ENCODE measurements at places on chromosomes 5 and 9.

- DNase-seq: no peak
These were observed 73.7 kb downstream of the ZNF462 start for GRCh38 chr9:106936680-106937079.

GRCh38 chr5:108786806-108787483 is 39.2 kb downstream of the FER start:
- no peak for DNase-seq

DNA sequence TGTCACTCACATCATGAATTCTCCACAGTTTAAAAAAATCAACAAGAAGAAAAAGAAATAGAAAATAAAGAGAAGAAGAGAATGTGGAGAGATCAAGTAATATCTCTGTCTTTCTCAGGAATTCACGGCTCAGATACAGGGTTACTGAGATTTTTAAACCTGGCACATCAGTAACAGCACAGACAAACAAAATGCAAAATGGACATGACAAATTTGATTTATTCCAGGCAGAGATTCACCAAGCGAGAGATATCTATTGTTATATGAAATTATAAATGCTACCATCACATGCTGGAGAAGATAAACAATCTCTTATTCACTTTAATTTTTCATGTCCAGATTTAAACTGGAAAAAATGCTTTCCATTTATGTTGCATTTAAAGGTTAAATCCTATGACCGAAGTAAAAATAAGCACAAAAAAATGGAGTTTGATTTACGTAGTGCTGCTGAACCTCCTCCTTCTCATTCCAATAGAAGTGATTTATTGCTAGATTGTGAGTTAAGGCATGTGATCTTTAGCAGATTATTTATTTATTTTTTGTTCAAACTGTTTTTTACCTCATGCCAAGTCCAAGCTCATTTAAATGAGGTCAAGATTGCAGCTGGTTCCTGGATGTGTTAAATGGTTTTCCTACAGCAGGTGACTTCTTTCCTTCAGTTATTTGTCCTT is 926.4 kb downstream of the MAT2B start:
- DNase-seq: no peak

- no peak for DNase-seq
These were observed 18.3 kb upstream of the HSDL2 start for GRCh38 chr9:112361601-112362000.

DNA sequence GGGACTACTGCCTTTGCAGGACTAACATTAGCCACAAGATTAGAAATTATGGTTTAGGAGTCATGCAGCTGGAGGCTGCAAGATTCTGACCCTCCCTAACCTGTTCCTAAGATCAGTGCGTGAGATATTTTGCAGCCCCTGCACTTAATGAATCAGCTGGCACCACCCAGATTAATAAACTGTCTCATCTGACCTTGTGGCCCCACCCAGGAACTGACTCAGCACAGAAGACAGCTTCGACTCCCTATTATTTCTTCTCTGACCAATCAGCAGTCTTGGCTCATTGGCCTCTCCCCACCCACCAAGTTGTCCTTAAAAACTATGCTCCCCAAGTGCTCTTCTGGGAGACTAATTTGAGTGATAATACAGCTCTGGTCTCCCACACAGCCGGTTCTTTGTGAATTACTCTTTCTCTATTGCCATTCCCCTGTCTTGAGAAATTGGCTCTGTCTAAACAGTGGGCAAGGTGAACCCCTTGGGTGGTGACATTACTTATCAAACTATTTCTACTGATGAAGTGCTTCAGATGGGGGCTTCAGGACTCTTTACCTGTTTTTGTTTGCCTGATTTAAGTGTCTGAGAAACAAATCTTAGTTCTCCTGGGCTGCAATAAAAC is 17.0 kb downstream of the CTSL start:
- DNase-seq: no peak

DNA sequence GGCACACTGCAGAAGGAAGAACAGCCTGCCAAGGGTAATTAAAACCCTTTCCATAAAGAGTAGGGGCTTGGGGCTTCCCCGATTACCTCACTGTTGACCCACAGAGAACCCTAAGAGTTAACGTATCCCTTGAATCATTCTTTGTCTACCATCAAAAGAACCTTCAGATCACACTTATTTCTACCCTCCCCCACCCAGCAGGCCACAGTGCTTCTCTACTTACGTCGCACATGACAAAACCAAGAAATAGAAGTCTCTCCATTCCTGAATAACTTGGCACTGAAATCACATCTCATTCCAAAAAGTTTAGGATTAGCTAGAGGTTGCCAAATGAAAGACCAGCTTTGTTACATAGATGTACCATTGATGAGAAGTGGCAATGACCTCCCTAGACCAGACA is 268.7 kb upstream of the GAS1 start:
- DNase-seq: no peak

- DNase-seq: no peak
These were observed 18.6 kb upstream of the FIBCD1 start for GRCh38 chr9:130957451-130958203.

DNA sequence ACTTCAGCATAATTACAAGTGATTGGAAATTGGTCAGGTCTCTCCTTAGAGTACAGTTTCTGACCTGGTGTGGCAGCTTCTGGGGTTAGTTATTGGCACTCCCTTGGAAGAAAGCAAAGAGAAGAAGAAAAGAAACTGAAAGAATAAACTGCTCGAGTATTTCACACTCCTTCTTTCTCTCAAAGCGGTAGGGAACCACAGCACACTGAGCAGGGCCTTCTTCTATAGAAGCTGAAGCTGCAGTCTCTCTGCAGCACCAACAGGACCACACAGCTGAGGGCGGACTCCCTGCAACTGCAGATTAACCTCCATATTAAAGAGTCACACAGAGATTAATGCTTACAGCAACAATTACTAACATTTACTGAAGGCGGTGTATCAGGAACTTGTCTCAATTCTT is 152.0 kb downstream of the TRPM6 start:
- no peak for DNase-seq
